ENCODE measurements at places on chromosomes 5 and 9.
A peak's percentile ranks its signal among the peaks of the same experiment; 100 is the strongest.

- DNase-seq = peak; percentile 4
Measured at GRCh38 chr5:114361724-114362196, at the start of gene KCNN2. Gene KCNN2, plus strand, starts transcription at chr5:114362070. Its CDS starts 70 bp downstream, at chr5:114362140.

DNA sequence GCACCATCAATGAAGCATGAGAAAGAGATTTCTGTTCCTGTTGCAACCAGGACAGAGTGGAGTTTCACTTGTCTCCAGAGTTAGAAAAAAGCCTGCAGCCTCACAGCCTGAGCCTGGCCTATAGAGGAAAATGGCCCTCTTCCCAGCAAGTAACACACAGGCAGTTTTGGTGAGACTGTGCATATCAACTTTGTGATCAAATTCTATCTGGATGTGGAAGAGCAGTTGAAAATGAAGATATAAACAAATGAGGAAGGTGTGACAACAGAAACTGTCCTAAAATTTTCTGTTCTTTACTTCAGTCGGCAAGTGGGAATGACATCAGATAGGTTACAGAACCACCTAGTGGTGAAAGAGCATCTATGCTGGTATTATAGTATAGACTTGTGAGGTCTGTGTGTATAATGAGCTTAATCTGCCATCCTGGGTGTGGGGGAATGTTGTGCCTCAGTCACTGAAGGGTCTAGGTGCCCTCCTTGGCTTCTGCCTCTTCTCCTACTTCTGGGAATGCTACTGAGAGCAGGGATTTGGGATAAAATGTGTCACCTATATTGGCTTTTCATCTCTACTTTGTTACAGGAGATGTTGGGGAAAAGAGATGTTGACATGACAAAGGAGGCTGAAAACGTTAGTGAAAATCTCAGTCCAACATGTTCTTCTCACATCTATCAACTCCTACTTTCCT, 28.2 kb downstream of the YIPF5 start:
- peak; percentile 81 for DNase-seq

GRCh38 chr9:2027543-2028160, 12.5 kb downstream of the SMARCA2 start:
- peak; percentile 15 for DNase-seq

DNA sequence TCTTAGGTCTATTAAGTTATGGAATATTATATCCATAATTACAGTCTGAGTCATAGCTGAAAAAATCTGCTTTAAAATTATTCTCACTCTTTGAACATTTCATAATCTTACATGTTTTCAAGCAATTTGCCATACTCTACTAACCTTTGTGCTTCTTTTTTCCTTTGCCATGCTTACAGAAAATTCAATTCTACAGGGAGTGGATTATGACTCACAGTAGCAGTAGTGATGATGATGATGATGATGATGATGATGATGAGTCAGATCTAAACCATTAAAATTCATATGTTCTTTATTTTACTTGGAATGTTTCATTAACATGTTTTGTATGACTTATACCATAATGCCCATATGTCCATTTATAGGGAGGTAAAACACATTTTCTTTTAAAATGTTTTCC, 207.1 kb downstream of the VPS13A start:
- DNase-seq = peak; percentile 58

- DNase-seq = no peak
Measured at GRCh38 chr9:1747417-1747967, 267.7 kb upstream of the SMARCA2 start.

Measured in GM23248 (cell line).